GM13977 (cell line): ENCODE measurements at places on chromosomes 3 and 15.

DNA sequence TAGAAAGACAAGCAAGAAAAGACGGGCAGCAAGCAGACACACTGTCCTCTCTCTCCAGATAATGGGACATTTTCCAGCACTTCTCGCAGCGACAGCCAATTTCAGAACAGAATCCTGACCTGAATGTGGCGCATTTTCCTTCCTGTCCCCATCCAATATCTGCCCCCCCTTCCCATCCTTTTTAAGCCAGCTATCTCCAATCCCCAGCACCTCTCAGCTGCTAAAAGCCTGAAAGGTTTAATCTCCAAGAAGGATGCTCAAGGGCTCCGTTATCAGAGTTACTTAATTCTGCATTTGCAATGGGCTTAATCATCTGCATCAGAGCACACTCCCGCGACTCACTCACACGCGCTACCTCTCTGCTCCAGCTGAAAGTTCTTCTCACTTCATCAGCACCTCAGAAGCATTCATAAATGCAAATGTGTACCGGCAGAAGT is 50.5 kb downstream of the SRGAP3 start:
- DNase-seq: no peak

DNA sequence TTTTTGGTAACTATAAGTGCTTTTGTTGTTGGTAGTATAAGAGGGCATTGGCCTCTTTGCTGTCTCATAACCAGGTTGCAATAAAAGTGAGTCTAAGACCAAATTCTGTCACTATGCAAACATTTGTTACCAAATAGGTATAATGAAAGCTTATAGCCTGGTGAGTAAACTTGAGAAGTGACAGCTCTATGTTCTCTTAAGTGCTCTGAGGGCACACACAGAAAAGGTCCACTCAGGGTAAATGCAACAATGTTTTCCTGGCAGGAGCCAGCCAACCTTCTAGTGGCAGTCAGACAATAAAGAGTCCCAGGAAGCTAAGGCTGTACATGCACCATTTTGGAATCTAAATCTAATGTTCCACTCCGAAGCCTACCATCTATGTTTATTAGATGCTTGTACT is 262.1 kb upstream of the TGFBR2 start:
- DNase-seq: no peak

DNA sequence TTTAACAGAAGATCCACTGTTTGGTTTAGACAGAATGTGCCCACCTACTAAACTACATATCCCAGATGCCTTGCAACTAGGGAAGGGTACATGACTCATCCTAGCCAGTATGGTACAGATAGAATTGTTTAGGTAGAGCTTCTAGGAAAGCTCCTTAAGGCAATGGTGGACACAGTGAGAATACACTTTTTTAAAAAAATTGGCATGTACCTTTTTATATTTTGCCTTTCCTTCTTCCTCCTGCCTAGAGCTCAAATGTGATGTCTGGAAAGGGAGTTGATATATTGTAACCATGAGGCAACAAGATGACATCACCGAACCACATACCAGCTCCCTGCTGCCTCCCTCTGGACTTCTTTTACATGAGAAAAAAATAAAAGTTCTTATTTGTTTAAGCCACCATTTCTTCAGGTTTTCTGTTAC is 14.4 kb upstream of the C3orf80 start:
- DNase-seq: peak; percentile 19

DNA sequence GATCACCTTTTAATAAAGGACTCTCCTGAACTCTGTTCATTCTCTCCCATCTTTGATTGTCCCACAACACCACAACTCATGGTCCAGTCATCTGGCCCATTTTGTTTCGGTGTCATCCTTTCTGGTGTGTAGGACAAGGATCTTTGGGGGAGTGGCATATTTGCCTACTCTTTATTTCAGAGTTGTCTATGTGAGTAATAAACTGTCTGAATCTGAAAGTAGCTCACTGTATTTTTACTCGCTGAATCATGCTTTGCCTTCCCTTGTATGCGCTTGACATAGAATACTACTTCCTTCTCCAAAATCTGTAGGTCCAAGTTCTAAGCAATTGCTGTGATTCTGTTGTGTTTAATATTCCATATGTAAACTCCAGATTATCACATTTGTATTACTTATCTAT is 29.9 kb upstream of the NOX5 start:
- DNase-seq: no peak

GRCh38 chr15:73984208-73984979 is 7.7 kb downstream of the STOML1 start:
- no peak for DNase-seq

- no peak for DNase-seq
Measured at GRCh38 chr3:114499976-114500375, 206.1 kb downstream of the TIGIT start.

DNA sequence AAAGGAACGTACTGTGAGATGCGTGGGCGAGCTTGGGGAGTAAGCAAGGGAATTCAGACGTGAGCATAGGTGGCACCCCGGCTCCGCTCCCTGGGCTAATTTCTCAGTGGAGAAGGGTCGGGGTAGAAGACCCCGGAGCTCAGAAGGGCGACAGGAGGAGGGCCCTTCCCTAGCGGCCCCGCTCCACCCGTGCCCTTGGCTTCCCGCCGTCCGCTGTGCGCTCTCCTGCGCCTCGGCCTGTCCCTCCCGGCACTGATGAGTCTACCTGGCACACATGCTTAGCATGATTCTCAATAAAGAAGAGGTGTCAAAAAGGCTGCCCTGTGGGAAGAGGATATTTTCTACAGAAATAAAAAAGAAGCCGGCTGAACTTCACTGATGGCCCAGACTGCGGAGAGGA is 292.7 kb downstream of the OCA2 start:
- DNase-seq: no peak

DNA sequence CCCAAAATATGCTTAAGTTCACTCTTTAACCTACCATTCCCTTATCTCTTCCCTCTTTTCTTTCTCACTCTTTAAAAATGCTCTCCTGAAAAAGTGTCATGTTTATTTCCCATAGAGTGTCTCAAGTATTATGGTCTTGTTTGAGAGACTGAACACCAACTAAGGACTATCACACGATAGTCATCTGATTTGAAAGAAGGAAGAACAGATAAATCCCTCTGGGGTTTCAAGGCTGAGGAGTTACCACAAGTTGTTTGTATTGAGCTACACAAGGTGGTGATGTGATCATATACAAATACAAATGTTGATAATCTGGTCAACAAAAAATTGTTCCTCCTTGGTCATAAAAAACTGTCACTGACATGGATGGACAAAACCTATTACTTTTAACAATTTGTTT is 13.8 kb downstream of the MEIS2 start:
- no peak for DNase-seq

GRCh38 chr3:78565712-78566111 is 1202.1 kb downstream of the ROBO1 start:
- DNase-seq: no peak

DNA sequence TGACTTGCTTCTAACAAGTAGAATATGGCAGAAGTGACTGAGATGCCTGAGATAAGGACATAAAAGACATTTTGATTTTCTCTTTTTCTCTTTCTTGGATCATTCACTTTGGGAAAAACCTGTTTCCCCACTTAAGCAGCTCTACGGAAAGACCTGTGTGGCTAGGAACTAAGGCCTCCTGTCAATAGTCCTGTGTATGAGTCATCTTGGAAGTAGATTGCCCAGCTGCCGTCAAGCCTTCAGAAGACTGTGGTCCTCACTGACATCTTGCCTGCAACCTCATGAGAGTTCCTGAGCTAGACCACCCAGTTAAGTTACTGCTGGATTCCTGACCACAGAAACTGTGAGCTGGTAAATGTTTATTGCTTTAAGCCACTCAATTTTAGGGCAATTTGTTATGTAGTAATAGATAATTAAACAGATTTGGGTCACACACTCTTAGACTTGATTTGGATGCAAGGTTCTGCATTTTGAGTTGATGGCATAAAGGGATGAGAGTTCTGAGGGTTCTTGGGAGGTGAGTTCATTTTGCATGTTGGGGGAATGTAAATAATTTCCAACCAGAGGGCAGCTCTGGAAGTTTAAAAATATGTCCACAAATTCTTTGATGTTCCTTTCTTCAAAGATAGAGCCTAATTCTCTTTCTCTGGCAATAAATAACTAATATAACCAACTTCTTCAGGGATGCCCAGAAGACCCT is 229.2 kb downstream of the SQOR start:
- DNase-seq: no peak

GRCh38 chr15:63601026-63601703 is 4.0 kb downstream of the FBXL22 start:
- no peak for DNase-seq

DNA sequence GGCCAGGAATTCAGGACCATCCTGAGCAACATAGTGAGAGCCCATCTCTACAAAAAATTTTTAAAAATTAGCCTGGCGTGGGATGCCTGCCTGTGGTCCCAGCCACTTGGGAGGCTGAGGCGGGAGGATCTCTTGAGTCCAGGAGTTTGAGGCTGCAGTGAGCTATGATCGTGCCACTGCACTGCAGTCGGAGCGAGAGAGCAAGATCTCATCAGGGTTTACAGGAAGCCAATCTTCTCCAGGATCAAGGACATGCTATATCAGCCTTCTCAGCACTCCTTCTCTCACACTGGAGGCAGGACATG is 451 bp upstream of the STOML1 start:
- DNase-seq: no peak

DNA sequence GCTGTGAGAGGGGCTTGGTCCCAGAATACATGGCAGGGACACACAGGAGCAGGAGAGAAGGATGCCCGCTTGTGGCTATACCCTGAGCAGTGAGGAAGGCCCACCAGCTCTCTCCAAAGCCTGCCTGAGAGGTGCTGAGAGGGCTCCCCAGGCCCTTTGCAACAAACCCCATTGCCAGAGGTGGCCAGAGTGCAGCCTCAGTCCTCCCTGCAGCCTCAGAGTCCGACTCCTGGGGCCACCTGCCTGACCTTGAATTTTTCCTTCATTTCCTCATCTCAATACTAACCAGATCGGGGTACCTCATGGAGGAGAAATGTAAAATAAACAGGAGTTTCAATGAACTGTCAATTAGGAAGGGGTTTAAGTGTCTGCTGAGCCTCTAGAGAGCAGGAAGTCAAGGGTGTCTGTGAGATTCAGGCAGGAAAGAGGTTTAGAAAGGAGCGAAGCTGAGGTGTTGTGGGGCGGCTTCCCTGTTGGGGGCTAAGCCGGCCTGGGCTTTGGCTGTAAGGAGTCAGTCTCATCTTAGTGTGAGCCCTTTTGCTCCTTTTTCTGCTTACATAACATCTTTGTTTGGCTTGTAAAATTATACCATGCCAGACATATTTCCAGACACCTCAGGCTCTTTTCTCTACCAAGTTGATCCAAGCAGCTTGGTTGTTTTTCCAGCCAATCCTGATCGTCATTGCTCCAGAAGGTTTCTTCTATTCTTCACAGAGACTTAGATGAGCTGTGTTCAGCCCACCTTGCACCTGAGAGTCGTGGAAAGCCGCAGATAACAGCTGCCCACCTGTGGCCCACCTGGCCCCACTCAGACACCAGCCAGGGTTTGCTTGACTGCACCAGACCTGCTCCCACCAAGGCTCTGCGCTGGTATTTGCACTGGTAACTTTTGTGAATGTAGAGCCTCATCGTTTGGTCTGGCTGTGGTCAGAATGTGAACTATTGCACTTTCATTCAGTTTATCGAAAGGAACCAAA is 36.7 kb downstream of the CMTM7 start:
- DNase-seq: peak; percentile 51
